Prostate gland (tissue), 2 donors: ENCODE measurements at places on chromosomes 4 and X.
A peak's percentile ranks its signal among the peaks of the same experiment; 100 is the strongest.

DNA sequence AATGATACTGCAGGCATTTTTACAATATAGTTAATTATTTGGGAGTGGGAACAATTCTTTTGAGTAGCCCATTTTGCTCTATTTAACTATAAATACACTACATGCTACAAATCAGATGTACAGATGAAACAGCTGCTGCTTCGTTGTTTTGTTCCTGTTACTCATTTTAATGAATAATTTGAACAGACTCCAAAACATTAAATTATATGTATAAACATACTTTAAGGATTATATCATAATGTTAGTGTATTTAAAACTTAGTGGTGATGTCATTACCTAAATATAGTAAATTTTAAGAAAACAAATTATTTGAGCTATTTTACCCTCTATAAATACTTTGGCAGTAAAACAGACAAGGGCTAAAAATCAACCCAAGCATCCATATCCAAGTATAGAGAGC lies 60.7 kb downstream of the GAB1 start:
- no peak for DNase-seq

- DNase-seq: no peak
Measured at GRCh38 chrX:65741823-65742222, 74.4 kb downstream of the MSN start.

DNA sequence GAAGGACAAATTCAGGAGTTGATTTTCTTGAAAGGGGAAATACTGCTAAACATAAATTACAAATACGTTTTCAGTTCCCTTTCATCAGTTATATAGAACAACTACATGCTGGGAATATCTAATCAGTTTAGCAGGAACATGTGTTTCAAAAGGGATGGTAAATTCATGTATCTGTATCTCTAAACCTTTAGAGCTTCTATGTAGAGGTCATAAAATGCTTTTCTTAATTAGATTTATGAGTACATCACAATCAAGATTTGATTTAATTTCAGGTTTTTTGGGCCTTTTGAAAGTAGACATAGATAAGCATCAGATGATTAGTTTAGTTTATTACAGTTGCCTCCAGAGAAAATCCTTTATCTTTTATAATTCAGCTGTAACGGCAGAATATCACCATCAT lies 12.9 kb downstream of the PDLIM3 start:
- no peak for DNase-seq

GRCh38 chr4:174714393-174715211 lies 114.4 kb downstream of the GLRA3 start:
- DNase-seq: peak; percentile 11

DNA sequence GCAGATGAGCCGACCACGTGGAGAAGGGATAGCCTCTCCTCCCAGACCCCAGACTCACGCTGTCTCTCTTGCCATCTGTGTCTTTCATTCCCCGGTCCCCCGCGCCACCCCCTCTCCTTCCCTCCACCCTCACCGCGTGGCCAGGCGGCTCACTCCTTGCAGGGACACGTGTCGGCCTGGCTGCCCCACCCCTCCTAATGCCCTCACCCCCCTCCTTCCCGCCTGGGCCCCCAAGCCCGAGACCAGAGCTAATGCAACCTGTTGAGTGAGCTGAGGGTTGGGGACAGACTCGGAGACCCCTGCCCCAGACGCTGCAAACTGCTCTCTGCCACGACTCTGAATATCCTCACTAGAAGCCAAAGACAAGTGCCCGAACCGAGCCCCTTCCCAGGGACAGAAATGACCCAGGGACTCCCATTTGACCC lies 1.8 kb downstream of the SLC38A5 start:
- DNase-seq: no peak

DNA sequence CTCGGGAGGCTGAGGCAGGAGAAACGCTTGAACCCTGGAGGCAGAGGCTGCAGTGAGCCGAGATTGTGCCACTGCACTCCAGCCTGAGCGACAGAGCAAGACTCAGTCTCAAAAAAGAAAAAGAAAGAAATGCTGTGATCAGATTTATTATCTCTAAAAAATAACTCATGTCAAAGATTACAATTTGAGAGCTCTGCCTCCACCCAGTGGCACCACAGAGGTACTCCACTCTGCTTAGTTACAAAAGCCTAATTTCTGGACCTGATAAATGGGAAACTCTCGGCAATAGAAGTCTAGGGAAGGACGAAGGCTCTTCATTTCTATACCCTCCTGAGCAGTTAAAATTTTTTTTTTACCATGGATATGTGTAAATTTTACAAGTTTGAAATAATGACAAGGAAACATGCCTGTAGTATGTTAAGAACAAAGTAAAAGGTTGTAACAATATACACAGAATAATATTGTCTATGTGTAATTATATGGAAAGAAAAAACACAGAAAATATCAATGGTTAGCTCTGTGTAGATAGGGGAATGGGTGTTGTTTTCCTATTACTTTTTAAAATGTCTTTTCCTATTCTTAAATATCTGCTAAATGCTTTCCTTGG lies 149.8 kb downstream of the STIM2 start:
- DNase-seq: peak; percentile 47

- no peak for DNase-seq
Measured at GRCh38 chr4:104365618-104366017, 129.1 kb downstream of the CXXC4 start.

- no peak for DNase-seq
Measured at GRCh38 chr4:4402966-4403365, 16.1 kb downstream of the NSG1 start.

- no peak for DNase-seq
Measured at GRCh38 chrX:123869488-123869887, 9.6 kb downstream of the XIAP start.

DNA sequence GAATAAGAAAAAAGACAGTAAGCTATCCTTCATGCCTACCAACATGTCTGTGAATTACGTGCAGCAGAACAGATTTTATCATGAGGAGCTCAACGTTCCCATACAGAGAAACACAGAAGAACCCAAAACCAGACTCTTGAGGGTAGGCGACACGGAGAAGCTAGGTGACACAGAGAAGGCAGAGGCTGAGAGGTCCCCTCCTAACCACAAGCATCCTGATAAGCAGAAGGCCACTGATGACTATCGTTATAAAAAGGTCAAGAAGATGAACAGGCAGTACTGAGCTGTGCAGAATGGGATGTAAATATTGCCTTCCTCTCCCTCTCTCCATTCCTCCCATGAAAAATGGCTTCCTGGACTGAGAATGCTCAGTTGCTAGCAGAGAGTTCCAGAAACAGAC lies 350.2 kb upstream of the BOD1L1 start:
- DNase-seq: no peak

DNA sequence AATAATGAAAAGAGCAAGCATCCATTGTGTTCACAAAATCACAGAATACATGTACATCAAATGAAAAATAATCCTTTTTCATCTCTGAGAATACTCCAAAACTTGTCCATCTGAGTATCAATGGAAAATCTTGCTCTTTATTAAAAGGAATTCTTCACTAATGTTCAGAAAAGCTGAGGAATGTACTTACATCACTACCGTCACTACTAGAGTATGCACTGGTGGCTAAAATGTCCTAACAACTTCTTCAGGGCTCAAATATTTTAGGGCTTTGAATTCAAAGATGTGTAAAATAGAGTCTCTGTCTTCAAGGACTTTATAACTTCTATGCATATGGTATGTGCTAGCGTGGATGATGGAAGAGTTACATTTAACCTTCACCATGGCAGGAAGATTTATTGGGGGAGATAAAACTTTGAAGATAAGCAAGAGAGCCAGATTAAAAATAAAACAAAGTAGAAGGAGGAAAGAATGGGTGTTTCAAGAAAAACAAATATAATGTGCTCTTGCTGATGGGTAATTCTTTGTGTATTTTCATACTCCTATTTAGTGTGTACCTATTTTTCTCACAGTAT lies 55.1 kb downstream of the DMD start:
- no peak for DNase-seq

DNA sequence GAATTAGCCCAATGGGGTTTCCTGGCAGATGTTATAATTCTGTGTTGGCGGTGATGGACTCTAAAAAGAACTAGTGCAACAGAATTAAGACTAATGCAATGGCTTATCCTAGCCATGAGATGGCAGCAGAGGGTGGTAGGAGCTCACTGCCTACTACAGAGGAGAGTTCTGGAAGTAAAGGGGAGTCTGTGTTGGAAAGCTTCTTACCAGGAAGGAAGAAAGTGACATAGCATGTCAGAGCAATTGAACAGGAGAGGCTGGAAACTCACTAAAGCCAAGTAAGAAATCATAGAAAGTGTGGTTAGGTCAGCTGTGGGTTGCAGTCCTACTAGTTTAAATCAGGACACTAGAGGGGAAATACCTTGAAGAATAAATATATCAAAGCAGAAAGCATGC lies 6.3 kb upstream of the TRPC5OS start:
- DNase-seq: peak; percentile 17

DNA sequence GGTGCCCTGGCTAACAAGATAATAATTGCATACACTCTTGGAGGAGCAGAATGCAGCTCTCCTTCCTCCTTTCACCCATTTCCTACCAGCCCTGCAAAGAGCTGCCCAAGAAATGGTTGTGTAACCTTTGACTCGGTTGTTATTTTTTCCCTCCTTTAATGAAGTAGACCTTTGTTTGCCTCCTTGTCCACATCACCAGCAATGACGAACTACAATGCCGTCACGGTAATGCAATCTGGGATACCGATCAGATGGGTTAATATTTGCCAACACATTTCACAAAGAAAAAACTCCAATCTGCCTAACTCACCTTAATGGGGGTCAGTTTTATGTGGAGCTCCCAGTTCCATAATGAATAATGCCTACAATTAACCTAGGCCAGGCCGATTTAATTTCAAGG lies 32.0 kb downstream of the GPRIN3 start:
- DNase-seq: no peak

DNA sequence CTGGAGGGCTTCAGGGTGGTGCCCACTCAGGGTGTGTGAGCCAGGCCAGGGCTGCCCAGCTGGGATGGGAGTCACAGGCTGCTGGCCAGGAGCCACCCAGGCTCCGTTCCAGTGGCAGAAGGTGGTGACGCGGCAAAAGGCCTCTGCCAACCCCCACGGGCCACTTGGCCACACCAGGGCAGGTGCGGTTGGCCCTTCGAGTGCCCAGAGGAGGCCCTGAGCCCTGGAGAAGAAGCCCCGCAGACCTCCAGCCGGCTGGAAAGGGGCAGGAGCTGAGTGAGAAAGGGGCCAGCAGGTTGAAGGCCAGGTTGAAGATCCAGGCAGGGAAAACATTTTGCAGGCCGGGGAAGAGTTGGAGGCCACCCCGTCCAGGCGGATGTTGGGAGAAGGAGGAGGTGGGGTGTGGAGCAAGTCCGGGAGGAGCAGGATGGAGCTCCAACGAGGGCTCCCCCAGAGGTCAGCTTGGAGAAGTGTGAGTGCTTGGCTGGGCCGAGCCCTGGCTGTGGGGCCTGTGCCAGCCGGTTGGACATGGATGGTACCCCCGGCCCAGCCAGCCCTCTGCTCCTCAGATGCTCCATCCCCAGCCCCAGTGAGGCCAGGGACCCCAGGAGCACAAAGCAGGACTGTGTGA lies 2.8 kb upstream of the CPLX1 start:
- DNase-seq: no peak

DNA sequence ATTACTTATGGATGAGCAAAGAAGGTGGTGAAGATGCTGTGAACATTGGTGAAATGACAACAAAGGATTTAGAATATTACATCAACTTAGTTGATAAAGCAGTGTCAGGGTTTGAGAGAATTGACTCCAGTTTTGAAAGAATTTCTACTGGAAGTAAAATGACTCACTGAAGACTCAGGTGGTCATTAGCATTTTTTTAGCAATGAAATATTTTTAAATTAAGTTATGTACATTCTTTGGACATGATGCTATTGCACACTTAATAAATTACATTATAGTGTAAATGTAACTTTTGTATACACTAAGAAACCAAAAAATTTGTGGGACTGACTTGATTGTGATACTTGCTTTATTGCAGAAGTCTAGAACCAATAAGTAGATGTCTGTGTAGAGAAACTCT lies 56.9 kb downstream of the USO1 start:
- DNase-seq: no peak

- DNase-seq: no peak
Measured at GRCh38 chrX:142204522-142205433, at the start of gene MAGEC2. MAGEC2 (minus strand) TSS chrX:142205290; CDS start chrX:142203987, 1,303 bp downstream.

DNA sequence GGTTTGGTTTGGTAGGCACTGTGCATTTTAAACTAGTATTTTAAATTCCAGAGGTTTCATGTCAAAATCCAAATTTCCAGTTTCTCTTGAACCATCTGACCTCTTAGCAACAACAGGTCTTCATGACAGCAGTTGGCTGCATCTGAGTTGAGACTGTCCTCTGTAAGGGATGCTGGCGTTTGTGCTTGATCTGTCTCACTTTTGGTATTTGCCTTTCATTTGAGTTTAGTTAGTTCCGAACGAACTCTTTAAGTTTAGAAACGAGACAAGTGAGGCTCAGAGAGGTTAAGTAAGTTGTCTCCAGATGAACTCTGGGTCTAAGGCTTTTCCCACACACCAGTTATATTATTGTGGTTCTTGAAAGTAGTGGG lies 29.1 kb downstream of the SPARCL1 start:
- no peak for DNase-seq

DNA sequence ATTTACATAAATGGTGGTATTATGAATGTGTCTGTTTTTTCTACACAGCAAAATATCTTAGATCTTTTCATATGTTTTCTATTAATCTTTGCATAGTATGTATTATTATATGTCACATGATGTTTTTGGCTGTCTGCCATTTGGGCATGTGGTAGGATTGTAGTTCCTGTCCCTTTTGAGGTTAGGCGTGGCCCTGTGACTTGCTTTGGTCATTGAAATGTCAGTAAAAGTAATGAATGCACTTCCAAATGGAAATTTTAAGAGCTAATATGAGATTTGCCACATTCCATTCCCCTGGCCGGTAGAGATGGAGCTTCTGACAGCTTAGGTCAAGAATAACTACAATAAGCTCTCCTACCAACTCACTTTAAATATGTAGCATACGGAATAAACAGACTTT lies 45.1 kb downstream of the JADE3 start:
- DNase-seq: no peak

- no peak for DNase-seq
Measured at GRCh38 chr4:111595456-111595855, 549.8 kb upstream of the FAM241A start.

DNA sequence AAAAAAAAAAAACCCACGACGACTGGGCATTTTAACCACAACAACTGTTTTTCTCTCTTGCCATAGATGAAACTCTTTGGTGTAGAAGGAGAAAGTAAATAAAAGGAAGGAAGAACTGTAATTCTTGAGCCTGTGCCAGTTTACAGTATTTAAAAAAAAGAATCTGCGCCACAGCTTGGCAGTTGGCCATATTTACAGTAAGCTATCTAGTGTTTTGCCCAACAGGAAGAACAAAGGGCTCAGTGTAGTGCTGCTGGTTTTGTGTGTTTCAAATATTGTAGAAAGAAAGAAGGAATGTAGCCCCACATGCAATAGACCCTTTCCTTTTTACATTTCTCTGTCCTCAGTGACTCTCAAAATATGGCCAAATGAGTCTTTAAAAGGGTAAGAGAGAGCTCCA lies 66.1 kb downstream of the NR3C2 start:
- peak; percentile 25 for DNase-seq

GRCh38 chr4:18954538-18954937 lies 933.0 kb upstream of the LCORL start:
- no peak for DNase-seq

DNA sequence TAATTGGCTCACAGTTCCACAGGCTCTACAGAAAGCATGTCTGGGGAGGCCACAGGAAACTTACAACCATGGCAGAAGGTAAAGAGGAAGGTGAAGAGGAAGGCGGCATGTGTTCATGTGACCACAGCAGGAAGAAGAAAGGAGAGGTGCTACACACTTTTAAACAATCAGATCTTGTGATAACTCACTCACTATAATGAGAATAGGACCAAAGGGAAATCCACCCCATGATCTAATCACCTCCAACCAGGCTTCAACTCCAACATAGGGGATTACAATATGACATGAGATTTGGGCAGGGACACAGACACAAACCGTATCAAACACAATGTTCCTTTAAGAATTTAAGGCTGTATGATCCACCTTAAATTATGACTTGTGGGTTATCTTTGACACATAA lies 10.5 kb upstream of the PGM2 start:
- DNase-seq: no peak
